ENCODE measurements at places on chromosomes 2 and 18. TPM values are rescaled to one million over a fixed set of nuclear protein-coding genes. Genes with fewer than 3 reads are reported as not detected.

DNA sequence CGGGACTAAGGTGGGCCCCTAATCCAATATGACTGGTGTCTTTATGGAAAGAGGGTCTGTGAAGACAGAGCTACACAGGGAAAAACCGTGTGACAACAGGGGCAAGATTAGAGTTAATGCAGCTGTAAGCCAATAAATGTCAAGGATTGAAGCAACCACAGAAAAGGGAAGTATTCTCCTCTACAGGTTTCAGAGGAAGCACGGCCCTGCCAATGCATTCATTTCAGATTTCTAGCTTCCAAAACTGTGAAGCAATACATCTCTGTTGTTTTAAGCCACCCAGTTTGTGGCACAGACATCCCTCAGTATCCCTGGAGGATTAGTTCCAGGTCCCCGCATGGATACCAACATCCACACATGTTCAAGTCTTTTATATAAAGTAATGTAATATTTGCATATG is 48.8 kb downstream of the SPP2 start:
- no peak for DNase-seq

DNA sequence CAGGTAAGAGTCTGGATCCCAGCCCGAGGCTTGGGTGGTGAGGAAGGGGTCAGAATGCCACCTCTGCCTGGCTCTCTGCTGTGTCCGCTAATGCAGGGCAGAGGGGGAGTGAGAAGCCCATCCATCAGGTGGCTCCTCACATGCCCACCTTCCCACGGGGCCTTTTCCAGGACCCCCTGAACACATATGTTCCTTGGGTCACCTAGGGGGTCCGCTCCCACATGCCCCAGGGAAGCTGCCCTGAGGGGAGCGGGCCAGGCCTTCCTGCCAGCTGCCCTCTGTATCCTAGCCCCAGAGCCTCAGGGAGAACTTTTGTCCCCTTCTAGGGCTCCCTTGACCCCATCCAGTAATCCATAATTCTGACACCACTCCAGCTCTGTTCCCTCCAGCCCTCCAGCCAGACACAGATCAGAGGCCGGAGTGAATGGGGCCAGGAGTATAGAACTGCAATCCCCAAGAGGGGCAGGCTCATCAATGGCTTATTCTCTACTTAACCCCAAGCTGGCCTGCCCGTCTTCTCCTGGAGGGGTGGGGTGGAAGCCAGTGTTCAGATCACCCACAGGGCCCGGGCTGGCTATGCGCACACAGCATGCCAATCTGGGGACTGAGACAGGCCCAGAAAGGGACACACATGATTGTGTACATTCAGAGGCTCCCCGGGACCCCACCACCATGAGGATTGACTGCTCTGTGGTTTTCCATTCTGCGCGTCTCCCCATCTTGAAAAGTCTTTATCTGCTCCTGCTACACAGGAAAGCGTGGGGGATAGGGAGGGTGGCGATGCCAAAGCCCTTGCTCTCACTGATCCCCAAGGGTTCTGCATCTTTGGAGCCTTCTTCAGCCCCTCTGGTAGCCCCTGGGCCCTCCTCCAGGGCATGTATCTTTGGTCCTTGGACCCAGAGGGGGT is 1.1 kb downstream of the EMILIN1 start:
- DNase-seq = no peak

- peak; percentile 17 for DNase-seq
Observed at GRCh38 chr18:22106536-22107292, 62.7 kb upstream of the GATA6 start.

DNA sequence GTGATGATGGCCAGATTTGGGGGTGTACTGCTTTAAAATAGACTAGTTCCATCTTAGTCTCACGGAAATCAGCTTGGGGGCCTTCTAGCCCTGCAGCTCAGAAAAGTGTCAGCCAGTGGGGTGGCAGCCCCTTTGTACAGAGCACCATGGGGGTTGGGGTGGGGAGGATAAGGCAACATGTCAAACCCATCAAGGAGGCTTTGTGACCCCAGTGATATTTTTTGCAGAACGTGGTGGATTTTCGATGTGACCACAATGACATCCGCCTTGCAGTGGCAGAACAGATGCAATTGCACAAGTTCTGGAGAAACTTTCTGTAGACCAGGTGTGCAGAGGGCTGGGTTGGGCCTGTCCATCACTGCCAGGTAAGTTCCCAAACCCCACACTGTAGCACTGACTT is 3.0 kb upstream of the CD8A start:
- no peak for DNase-seq

- peak; percentile 65 for DNase-seq
Observed at GRCh38 chr2:181106789-181107627, 126.6 kb downstream of the UBE2E3 start.

DNA sequence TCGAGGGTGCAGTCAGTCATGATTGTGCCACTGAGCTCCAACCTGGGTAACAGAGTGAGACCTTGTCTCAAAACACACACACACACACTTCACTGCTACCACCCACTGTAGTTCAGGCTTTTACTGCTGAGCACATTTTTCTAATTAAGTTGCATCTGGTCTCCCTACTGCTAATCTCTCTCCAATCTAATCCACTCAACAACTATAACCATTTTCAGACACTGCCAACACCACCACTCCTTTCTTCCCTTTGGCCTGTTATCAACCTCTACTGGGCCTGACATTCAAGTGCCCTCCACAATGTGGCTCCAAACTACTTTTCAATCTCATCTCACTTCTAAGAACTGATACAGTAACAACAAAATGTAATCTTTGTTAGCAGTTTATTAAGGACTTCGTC is 44.8 kb downstream of the RMP24 start:
- no peak for DNase-seq

DNA sequence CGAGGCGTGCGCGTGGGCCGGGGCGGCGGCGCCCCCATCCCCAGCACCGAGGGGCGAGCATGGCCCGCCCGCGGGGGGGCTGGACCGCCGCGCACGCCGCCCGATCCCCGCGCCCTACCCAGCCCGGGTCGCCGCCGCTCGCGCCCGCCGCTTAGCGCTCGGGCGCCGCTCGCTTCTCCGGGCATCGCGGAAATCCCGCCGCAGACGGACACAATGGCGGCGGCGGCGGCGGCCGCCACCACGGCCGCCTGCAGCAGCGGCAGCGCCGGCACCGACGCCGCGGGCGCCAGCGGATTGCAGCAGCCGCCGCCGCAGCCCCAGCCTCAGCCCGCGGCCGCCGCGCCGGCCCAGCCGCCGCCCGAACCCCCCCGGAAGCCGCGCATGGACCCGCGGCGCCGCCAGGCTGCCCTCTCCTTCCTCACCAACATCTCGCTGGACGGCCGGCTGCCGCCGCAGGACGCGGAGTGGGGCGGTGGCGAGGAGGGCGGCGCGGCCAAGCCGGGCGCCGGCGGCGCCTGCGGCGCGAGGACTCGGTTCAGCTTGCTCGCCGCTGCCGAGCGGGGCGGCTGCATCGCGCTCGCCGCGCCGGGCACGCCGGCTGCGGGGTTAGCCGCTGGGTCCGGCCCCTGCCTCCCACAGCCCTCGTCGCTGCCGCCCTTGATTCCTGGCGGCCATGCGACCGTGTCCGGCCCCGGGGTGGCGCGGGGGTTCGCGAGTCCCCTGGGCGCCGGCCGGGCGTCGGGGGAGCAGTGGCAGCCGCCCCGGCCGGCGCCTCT is 453 bp downstream of the CABLES1 start:
- DNase-seq = no peak

Gene NPPC
- polyA plus RNA-seq = 0.12 TPM

Gene SNED1
- polyA plus RNA-seq = 0.15 TPM

GRCh38 chr2:26567534-26567933 is 73.6 kb downstream of the CIB4 start:
- no peak for DNase-seq

- DNase-seq = no peak
Observed at GRCh38 chr2:207251573-207252192, 85.9 kb upstream of the KLF7 start.

GRCh38 chr2:145324748-145325147 is 804.8 kb upstream of the ZEB2 start:
- DNase-seq = no peak

DNA sequence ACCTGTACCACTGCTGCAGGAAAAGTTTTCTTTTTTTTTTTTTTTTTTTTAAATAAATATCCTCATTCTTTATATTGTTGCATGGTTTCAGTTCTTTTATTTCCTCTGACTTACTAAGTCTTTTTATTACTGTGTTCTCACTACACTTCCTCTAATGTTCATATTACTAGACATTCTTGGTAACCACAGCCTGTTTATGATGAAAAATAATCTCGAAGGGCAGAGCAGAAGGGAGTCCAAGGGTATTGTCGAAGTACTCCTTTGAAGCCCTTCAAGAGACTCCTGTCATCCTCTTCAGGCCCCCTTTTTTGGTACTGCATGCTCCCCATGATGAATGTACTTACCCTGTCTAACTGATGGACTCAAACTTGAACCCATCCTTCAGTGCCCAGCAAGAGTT is 61.2 kb downstream of the RND3 start:
- no peak for DNase-seq

Gene STAT1
- 104 TPM for polyA plus RNA-seq

Gene FOXD4L1
- polyA plus RNA-seq = 0.67 TPM

DNA sequence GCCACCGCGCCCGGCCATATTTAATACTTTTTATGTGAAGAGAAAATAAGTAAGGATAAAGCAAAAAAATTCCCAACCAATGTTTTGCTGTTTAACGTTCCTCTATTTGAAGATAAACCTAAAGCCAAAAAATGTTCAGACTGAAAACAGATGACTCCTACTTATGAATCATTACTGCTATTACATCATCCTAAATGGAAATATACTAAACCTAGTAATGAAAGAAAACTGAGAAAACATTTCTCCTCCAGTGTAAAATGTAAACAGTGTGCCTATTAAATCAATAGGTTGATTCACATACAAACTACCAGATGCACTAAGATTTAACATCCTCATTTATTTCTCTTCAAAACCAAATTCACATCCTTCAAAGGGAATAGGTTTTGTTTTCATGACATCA is 43.5 kb downstream of the CWC22 start:
- no peak for DNase-seq

GRCh38 chr2:40164736-40165508 is 287.0 kb downstream of the SLC8A1 start:
- DNase-seq = no peak

DNA sequence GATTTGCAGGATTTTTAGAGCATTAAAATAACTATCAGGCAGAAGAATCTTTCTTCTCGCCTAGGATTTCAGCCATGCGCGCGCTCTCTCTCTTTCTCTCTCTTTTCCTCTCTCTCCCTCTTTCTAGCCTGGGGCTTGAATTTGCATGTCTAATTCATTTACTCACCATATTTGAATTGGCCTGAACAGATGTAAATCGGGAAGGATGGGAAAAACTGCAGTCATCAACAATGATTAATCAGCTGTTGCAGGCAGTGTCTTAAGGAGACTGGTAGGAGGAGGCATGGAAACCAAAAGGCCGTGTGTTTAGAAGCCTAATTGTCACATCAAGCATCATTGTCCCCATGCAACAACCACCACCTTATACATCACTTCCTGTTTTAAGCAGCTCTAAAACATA is 137.0 kb downstream of the MEIS1 start:
- DNase-seq = no peak

DNA sequence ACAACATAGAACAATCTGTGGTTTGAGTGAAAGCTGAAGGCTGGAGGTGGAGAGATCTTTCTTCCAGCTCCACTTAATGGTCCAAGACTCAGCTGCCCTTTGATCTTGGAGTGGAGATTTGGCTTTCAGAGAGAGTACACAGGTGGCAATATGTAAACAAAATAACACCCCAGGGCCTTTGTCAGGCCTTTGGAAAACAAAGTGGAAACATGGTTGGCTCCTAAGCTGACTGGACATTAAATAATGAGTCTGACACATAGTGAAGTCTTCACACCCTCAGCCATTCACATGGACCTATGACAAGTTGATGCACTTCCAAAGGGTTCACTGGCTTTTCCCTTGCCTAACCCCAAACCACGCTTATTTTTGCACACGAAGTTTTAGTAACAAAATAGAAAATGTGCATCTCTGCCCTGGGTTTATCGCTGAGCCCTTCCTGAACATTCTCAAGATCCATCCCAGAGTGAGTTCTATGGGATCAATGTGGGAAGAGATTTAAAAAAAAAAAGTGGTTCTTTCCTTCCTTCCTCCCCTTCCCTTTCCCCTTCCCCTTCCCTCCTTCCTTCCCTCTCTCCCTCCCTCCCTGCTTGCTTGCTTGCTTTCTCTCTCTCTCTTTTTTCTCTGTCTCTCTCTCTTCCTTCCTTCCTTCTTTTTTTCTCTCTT is 201.3 kb upstream of the NT5C1B start:
- DNase-seq = no peak

Gene IL18R1
- polyA plus RNA-seq = 0.87 TPM

Gene TYW5
- polyA plus RNA-seq = 7.8 TPM

Gene C1QL2
- not detected for polyA plus RNA-seq

Gene LYG2
- polyA plus RNA-seq = not detected

DNA sequence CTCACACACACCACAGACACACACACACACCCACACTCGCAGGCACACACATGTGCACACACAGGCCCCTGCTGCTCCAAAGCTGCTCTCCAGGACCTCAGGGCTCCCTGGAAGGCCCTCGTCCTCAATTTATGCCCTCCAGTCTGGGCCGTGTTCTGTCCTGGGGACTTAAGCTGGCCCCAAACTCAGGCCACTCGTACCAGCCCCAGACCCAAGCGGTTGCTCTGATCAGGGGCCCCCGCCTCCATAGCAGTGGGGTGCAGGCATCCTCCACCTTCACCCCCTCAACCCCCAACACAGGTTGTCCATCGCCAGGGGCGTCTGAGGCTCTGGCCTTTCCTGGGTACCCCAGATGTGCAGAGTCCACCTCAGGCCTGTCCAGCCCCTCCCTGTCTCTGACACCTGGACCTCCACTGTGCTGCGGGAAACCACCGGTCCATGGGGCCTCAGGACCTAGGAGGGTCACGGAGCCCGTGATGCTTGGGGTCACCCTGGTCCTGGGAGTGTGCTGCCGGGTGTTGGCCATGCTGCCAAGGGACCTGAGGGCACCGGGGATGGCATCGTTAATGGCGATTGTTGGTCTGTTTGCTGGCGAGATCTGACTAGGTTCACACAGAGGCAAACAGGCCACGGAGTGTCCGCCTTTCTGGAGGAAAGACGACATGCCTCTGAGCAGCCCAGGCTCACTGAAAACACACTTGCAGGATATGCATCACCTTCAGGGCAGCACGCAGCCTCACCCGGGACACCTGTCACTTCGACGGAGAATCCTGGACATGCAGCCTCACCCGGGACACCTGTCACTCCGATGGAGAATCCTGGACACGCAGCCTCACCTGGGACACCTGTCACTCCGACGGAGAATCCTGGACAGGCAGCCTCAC is 155.6 kb downstream of the NDUFA10 start:
- no peak for DNase-seq

DNA sequence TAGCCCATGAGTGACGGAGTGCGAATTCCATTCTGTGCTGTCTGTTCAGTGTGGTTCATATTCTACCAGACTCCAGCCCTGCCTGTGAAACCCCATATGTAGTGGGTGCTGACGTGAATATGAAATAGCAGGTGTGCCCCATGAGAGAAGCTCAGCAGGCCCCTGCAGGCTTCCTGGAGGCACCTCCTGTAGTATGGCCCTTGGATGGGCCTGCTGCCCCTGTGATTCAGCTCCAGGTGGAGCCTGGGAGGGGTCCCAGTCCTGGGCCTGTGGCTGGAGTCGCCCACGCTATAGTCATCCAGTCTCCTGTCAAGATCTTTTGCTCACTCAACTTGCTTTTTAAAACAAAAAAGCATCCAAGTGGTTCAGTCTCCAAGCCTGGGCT is 125.5 kb downstream of the GLI2 start:
- no peak for DNase-seq
